GM04503 (cell line): ENCODE measurements at places on chromosomes 5 and 9.

DNA sequence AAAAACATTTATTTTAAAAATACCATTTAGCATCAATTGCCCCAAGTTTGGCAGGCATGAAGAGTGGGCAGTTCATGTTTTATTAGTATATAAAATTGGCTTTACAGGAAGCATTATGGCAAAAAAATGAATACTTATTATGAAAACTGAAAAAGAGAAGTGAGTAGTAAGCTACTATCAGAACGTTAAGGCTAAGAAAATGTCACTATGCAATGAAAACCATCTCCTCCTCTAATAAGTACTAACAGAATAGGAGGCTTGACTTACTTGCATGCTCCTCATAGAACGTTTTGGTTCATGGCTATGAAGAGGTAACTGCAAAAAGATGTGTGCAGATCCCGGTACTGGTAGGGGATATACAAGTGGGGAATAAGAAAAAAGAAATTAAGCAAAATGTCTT, 23.6 kb downstream of the TICAM2 start:
- DNase-seq, result no peak

DNA sequence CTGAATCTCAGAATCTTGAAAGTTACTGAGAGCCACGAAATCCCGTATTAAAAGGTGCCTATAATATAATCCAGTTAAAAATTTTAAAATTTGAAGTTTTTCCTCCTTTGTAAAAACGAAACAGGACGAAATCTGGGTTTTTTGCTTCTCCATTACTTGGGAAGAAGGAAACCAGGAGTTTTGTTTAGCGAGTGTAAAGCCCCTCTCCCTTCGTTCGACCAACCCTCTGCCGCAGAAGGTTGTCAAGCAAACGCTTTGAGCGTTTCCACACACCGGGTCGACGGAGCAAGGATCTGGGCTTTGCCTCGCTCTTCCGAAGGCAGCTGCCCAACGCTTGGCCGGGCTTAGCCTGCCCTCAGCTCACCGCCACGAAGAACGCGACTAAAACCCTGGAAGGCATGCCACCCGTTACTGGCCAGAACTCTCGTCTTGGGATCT, 1.6 kb upstream of the FOXE1 start:
- DNase-seq, result no peak

DNA sequence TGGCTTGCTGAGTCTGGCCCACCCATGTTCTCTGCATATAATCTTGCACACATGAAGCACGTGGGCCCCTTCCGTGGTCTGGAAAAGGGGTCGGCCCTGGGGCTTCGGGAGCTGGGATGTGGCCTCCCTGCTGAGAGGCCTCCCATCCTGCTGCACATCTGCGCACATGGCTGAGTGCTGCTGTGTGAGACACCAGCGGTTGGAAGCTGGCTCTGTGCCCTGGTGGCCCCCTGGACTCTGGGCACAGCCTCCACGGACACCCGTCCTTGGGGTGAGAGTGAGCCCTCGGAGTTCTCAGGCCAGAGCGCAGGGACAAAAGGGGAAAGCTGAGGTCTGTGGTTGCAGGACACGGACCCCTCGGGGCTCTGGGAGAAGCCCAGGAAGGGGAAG, 115.8 kb downstream of the RXRA start:
- no peak for DNase-seq

DNA sequence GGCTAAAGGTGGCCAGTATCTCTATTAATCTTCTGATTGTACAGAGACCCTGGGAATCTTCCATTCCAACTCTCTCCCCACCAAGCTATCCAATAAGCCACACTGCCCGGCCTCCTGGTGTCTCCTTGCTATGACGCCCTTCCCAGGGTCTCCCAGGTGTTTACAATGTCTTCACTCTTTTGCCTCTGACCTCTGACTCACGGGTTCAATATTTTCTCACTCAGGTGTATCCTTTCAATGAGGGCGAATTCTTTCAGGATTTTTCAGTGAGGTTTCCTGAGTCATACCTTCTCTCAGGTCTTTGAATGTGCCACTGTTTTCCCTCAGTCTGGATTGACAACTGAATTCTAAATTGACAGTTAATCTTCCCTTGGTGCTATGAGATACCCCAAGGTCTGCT, 53.7 kb upstream of the IRX4 start:
- no peak for DNase-seq

- no peak for DNase-seq
Measured at GRCh38 chr9:38035873-38036272, 33.2 kb downstream of the SHB start.

DNA sequence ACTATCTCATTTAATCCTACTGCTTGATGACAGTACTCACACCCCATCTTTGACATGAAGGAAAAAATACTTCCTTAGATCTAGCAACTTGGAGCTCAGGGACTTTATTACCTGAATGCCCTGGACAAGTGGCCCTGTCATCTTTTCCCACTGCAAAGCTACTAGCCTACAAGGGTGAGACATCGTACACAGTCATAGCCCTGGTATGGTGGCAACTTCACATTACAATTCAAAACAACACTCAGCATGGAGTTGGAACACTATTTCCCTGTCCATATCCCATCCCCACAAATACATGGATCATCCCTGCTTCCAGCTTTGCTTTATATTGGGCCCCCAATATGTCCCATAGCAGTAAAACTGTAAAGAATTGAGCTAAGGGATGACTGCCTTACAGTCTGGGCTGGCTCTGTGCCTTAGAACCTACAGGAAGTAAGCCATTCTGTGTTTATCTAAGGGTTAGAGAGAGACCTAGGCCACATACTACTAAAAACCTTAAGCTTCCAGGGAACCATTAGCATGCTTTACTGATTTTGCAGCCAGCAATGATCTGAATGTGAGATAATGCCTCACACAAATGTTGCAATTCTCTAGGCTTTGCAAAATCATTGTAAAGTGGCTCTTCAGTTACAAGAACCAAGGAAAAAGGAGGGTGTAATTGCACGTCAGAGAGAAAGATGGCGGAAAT, 55.9 kb downstream of the OTULIN start:
- DNase-seq, result peak; percentile 38

DNA sequence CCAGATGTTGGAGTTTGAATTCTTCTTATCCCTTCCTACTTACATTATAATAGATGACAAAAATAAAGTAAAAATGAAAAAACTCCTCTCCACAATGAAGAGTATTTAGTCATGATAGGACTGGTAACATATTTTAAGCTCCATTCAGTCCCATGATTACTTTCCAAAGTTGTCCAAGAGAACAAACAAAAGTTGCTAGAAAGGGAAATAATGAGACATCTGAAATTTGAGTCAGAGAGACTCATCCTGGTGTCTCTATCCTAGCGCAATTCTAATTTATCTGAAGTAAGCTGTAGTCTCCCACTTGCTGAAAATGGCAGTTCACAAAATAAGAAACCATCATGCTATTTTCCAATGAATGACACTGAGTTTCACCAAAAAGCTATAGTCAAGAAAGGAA, 152.2 kb downstream of the BNC2 start:
- DNase-seq, result no peak

DNA sequence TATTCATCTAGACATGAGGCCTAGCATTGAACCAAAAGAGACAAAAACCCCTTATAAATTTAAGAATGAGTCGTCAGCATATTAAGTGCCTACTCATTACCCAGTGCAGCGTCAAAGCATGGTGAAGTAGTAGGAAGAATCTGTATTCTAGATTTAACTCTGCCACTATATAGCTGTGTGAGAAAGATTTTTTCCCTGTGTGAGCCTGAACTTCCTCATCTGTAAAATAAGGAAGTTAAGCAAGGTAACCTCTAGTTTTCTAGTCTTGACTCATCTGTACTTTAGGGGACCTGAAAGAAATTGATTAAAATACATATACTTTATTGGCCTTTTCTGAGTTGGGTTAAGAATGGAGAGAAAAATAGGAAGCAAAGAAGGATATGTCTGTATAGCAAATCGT, 82.1 kb upstream of the RUSC2 start:
- no peak for DNase-seq

GRCh38 chr5:38208782-38209378, 49.5 kb upstream of the EGFLAM start:
- no peak for DNase-seq

- no peak for DNase-seq
Measured at GRCh38 chr9:89449261-89449671, 48.6 kb downstream of the SEMA4D start.

- no peak for DNase-seq
Measured at GRCh38 chr5:81427566-81427965, 33.6 kb upstream of the ACOT12 start.

DNA sequence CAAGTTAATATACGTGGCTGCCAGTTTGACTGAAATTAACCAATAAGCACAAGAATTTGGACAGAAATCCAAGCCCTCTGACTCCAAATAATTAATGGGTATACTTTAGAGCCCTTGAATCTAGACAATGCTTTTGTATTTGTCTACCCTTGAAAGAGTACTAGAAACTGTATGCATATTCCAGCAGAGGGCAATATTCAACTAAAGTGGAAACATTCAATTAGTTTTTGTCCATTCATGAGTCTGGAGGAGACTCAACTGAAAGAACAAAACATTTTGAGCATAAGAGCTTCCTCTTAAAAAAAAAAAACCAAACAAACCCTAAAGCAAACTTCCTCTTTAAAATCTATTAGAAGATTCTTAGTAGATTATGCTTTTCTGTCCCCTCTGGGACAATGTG, 157.8 kb downstream of the ARHGEF28 start:
- no peak for DNase-seq

- no peak for DNase-seq
Measured at GRCh38 chr9:100355561-100355960, 2.8 kb upstream of the TEX10 start.

DNA sequence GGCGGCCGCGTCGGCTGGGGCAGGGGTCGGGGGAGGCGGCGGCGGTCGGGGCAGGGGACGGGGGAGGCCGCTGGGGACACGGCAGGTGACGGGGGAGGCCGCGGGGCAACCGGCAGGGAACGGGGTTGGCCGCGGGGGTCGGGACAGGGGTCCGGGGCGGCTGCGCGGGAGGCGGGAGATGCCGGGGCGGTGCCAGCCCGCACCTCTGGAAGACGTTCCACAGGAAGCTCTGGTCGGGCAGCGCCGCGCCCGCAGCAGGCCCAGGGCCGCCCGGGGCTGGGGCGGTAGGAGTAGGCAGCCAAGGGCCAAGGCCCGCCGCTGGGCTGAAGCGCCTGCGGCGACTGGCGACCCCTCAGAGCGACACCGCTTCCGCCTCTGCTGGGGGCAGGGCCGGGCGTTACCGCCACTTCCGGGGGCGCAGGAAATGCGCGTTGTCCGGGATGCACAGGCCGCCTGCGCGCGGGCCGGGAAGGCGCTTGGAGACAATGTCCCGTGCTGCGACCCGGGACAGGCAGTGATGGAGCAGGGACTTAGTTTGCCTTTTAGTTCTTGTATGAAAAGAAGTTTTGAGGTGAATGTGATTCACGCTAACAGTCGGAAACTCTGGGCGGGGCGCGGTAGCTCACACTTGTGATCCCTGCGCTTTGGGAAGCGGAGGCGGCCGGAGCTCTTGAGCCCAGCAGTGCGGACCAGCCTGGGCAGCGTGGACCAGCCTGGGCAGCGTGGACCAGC, 110.0 kb upstream of the LPCAT1 start:
- DNase-seq, result peak; percentile 32

DNA sequence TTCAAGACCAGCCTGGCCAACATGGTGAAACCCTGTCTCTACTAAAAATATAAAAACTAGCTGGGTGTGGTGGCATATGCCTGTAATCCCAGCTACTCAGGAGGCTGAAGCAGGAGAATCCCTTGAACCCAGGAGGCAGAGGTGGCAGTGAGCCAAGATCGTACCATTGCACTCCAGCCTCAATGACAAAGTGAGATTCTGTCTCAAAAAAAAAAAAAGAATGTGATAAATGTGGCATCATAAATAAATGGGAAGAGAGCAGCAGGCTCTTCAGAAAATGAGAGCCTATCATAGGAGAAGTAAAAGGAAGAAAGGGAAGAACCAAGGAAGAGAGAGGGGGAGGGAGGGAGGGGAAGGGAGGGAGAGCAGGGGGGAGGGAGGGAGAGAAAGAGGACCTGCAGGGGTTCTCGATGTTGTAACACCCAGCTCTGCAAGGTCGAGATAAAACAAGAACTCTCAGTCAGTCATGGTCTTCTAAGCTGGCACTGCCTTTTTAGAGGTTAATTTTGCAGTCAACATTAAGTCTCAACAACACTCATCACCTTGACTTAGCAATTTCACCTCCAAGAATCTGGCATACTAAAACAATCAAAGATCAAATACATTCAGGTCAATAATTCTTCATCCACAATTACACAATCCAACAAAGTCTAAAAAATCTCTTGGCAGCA, 68.7 kb upstream of the SIMC1 start:
- no peak for DNase-seq

DNA sequence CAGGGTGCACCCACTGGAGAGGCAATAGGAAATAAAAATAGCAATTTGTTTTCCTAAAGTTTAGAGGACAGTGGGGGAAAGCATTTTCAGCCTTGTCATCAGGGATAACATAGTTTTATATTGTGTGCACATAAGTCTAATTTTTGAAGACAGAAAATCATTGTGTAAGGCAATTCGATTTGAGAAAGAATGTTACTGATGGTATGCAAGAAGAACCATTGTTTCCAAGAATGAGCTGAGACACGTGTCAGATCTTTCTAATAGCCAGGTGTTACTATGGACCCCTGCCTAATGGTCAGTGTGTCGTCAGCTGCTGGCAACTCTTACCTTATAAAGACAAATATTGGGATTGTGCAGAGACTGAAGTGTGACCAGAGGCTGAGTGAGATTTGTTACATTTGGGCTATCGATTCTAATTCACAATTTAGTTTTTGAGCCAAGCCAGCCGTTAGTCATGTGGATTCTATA, 67.1 kb upstream of the PPP2R2B start:
- DNase-seq, result no peak

DNA sequence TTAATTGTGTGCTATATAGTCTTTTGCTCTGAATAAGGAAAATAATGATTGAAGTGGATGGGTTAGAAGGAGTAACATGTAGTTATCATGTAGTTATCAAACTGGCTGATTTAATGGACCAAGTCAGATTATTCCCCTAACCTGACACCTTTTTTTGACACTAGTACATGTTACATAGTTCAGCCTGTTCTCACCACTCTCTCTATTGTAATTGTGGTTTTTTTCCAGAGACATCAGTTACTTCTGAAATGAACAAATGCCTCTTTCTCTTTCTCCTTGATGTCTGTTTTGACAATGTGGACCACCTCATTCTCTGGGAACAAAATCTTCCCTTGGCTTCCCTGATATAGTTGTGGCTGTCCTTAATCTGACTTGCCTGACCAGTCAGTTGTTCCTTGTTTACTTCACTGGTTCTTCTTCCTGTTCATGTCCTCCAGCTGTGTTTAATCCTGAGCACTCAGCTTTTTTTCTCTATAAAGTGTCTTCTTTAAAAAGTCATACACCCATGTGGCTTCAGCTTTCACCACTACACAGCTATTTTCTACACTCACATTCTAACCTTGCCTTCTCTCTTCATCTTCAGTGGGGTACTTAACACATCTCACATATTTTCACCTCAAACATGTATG, 243.4 kb downstream of the ARRDC3 start:
- no peak for DNase-seq

GRCh38 chr9:9790216-9790872, 822.5 kb downstream of the PTPRD start:
- DNase-seq, result no peak

DNA sequence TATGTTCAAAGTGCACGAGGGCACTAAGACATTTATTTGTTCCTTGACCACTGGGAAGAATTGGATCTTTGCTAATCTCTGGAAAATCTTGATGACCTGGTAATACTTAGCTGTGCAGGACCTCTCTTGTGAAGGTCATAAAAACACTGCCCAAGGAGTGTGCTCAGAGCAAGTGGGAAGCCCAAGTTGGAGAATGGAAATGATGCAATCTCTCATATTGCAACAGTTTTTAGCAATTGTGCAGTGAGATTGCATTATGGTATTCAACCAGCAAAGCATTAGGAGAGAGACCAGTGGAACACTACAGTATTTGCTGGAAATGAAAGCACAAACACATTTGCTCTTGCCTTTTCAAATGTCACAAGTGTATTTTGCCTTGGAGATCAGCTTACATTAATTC, 34.5 kb downstream of the TXNDC8 start:
- peak; percentile 40 for DNase-seq
